ENCODE measurements at places on chromosomes 7 and 10.

GRCh38 chr7:132276976-132277725, 299.1 kb downstream of the PLXNA4 start:
- H3K36me3 ChIP-seq, result no peaks in the 10 kb centered on the region
- H3K27me3 ChIP-seq, result no peaks in the 10 kb centered on the region
- H3K4me1 ChIP-seq, result no peaks in the 10 kb centered on the region

DNA sequence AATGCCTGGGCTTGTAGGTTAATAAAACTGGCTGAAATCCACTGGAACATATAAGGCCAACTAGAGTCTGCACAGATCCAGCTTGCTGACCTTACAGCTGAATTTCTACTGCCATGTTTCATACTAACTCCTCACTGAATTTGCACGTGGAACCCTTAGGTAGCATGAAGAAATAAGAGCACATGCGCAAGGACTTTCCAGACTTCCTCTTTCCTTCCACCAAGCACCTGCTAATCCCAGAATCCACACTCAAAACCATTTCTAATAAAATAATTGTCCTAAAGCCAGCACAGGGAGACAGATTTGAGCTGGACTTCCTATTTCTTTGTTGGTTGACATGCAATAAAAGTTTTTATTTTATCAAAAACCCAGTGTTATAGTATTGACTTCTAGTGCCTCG, 46.8 kb downstream of the NPVF start:
- H3K27me3 ChIP-seq, result no peaks in the 10 kb centered on the region
- no peaks in the 10 kb centered on the region for H3K4me1 ChIP-seq
- H3K27ac ChIP-seq, result no peak overlapping the region
- DNase-seq, result no peak

DNA sequence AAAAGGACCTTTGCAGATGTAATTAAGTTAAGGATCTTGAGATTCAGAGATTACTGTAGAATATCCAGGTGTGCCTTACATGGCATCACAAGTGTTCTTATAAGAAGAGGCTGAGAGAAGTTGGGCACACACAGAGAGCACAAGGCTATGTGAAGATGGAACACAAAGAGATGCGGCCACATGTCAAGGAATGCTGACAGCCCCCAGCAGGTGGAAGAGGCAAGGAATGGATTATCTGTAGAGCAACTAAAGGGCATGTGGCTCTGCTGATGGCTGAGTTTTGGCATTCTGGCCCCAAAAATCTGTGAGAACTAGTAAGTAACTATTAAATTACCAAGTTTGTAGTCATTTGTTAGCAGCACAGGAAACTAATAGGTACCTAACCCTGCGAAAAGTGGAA, 640.7 kb upstream of the PCDH15 start:
- no peaks in the 10 kb centered on the region for H3K27me3 ChIP-seq
- no peaks in the 10 kb centered on the region for H3K36me3 ChIP-seq
- no peak overlapping the region for H3K4me3 ChIP-seq

GRCh38 chr10:70513848-70514309, 35.3 kb downstream of the PALD1 start:
- no peaks in the 10 kb centered on the region for H3K27me3 ChIP-seq
- H3K4me3 ChIP-seq, result no peak overlapping the region

DNA sequence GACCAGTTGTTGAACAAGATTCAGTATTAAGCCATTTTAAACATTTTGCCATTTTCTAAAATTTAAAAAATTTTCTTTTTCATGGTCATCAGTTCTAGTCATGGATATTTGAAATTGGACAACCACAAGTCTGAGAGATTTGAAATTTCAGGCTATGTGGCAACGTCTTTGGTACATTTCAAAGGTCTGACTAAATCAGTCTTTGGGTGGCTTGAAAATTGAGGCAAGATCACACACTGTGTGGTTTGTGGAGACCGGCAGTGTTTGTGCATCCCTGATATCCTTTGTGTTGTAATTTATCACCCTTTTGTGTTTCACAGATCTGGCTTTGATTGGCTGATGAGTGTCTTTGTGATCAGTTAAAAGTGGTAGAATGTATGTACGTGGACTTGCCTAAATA, 35.7 kb downstream of the CCAR1 start:
- H3K27me3 ChIP-seq, result no peaks in the 10 kb centered on the region
- no peaks in the 10 kb centered on the region for H3K4me1 ChIP-seq
- no peak overlapping the region for H3K27ac ChIP-seq

Data from uterus (tissue), 4 donors.